ENCODE measurements at places on chromosomes 11 and 22.

DNA sequence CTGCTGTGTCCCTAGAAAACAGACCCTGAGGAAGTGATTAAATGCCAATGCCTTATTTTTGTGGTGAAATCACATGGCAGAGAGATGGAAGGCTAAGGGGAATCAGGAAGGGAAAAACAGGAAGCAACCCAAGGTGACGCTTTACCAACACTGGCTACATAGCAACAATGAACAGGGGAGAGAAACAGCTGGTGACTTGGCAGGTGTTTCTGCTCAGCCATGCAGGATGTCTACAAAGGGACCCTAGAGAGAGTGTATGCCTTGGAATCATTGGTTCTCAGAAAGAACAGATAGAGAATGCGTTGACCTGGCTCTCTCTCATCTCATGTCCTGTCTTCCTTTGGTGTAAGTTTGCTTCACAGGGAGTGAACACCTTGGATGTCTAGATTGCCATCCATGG, 911.9 kb downstream of the OPCML start:
- no peak for DNase-seq

DNA sequence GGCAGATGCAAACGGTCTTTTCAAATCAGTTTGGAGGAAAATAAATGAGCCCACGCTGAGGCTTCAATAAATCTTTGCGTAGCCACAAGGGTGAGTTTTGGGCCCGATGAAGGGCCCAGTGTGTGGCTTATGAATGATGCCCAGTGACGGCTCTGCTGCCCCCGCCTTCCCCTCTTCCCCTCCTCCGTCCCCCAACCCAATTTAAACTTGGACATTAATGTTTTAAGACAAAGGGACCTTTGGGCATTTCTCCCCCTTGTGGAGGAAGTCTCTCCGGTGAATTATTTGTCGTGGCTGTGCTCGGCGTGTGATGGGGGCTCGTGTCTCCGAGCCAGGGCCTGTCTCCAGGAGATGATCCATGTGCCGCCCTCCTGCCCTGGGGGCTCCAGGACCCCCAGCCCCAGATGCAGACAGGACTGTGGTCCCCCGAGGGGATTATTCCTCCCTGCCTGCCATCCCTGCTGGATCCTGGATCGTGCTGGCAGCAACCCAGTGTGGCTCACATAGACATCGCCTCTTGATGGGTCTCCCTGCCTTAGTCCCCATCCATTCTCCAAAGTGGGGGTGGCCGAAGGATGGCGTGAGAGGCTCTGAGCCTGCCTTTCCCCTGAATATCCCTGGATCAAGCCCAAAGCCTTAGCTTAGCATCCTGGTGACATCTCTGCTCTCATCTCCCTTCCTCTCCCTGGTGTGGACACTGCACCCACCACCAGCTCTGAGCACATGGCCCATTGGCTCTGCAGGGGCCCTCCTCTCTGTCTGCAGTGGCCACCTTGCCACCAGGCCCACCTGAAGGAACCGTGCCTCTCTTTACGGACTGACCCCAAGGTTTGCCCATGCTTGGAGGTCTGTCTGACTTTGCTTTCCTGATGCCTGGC, 56.4 kb downstream of the SMIM38 start:
- peak; percentile 43 for DNase-seq

DNA sequence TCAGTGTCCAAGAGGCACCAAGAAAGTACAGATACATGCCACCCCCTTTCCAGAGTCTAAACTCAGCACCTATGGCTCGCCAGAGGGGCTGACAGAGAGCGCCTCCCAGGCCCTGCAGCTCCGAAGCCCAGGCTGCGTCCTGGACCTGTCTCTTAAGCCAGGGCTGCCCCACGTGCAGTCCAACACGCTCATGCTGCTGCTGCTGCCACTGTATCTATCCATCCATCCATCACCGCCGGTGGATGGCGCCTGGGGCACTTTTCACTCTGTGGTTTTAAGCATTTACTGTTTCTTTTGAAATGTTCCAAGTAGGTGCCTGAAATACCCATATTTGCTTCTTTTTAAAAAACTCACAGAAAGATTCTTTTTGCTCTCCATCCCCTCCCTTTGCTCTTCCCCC, 41.8 kb downstream of the MACROD1 start:
- DNase-seq, result no peak

- DNase-seq, result no peak
Measured at GRCh38 chr11:115964091-115964490, 459.9 kb upstream of the CADM1 start.

DNA sequence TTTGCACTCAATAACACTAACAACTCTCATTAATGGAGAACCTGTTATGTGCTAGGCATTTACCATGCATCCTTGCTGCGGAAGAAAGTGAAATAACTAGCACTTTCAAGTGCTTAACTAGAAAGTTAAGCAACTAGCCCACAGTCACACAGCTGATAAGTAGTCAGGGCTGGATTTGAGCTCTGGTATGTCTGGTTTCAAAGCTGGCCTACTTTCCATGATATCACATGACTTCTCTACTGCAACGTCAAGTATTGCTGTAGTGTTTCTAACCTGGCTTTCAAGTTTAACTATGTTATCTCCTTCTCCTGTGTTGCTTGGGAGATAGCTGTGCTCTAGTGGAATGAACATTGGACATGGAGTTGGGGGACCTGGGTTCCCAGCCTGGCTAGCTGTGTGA, 12.1 kb downstream of the SLC15A3 start:
- no peak for DNase-seq

DNA sequence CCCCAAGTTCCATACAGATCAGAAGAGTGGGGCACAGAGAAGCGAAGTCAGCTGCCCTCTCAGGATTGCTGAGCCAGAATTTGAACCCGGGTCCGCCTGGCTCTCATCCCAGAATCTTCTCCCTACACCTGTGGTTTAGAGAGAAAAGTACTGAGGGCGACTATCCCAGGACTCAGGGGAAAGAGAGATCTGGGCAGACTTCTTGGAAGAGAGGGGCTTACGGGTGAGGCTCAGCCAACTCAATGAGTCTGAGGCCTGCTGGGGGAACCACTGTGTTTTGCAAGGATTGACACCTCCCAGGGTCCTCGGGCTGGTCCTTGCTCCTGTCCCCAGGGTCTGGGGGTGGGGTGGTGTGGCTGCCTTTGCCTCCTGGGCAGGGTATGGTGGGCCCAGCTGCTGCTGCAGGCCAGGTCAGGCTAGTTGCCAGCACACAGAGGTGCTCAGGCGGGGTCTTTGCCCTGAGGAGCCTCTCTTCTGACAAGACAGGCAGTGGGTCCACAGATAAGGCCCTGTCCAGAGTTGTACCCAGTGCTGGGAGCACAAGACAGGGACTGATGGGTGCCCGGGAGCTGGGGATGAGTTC, 1.2 kb downstream of the CAPN5 start:
- DNase-seq, result peak; percentile 54

DNA sequence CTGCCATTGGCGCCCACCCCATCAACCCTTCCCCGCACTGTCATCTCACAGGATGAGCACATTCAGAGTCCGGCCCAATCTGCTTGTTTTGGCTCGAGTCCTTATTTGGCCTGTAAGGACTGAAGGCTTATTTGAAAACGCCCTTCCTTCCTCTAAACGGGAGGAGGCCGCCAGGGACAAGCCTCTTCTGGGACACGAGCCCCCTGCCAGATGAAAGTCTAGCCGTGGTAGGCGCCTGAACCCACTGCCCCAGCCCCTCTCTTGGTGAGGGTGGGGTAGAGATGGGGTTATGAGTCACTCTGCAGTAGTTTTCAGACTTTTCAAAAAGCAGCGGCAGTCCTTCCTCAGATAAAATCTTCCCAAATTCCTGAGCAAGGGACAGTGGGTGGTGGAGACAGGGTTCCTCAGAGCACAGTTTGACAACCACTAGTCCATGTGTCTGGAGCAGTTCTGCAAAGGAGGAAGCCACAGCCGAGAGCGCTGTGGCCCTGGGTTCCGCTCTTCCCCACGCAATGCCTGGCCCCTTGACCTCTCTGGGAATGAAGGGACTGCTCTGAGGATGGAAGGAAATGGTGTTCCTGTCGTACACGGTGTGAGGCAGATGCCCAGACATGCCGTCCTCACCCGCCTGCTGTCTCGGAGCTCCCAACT, 57.0 kb downstream of the MYH9 start:
- peak; percentile 86 for DNase-seq

DNA sequence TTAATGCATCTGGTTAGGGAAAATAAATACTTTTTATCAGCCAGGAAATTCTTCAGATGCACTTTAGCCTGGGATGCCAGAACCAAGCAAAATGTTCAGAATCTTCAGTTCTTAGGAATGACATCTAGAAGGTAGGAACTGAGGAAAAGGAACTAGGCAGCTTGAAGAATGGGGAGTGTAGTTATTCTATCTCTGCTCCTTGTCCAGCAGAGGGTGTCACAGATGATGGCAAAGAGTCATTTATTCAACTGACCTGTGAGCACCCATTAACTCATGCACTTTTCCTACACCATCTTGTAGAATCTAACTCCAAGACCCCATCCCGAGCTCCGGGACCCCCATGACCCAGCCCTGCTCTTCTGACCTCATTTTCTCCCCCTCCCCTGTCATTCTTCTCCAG, 122.1 kb upstream of the ISX start:
- no peak for DNase-seq

DNA sequence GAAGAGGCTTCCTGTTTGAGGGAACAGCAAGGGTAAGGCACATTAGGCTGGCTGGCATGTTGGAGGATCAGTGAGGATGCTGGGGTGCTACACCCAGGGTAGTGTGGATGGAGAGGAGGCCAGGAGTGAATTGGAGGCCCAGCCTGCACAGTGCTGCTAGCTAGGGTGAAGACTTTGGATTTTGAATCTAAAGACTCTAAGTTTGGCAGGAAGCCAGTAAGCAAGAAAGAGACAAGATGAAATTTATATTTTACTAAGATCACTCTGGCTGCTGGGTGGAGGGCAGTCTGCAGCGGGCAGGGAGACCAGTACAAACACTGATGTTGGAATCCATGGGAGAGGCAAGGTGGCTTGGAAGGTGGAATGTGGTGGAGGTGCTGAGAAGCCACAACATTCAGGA, 43.6 kb downstream of the TSPAN18 start:
- DNase-seq, result peak; percentile 42

GRCh38 chr11:128963744-128964325, 21.2 kb upstream of the TP53AIP1 start:
- DNase-seq, result no peak

- DNase-seq, result no peak
Measured at GRCh38 chr22:37520776-37521191, 1.6 kb upstream of the CARD10 start.
